ENCODE measurements at places on chromosomes 6 and 20.

- DNase-seq: no peak
Observed at GRCh38 chr6:12163149-12163548, 127.0 kb upstream of the EDN1 start.

DNA sequence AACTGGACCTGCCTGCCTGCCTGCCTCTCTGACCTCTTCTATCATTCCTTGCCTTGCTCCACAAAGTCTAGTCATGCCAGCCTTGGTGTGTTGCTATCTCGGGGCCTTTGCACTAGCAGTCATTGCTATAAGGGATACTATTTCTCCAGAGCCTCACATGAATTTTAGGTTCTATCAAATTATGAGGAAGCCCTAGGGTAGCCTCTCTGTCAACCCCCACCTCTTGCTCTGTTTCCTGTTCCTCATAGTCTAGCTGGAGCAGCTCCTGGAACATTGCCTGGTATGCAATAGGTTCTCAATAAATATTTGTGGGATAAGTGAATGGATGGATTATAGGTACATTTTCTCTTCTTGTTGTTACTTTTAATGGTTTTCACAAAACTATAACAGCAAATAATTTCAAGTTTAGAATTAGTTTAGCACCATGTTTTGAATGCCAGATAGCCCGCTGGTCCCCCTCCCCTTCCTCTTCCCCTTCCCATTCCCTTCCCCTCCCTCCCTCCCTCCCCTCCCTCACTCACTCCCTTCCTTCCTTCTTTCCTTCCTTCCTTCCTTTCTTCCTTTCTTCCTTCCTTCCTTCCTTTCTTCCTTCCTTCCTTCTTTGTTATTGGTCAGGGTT, 46.9 kb upstream of the DTNBP1 start:
- no peak for DNase-seq

- DNase-seq: no peak
Observed at GRCh38 chr6:28597924-28598722, 72.4 kb downstream of the GPX5 start.

GRCh38 chr6:13986700-13987399, 62.1 kb downstream of the RNF182 start:
- no peak for DNase-seq

DNA sequence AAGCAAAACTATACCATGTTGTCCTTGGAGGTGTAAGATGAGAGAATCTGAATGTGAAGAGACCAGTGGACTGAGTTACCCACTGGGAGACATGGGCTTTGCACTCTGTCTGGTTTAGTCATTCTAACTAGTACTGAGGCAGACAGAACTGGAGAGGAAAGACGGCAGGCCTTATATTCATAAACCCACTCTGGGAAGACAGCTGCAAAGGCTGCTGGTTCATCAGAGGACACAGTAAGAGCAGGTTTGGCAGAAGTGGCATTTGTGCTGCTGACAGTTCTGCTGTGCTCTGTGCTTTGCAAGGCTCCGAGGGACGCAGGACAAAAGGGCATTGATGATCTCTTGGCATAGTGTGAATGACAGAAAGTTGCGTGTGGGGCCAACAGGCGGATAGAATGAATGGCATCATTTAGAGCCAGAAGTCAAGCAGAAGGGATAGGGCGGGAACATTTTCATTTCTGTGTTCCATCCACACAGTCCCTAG, 142.3 kb upstream of the TENT5A start:
- DNase-seq: no peak

DNA sequence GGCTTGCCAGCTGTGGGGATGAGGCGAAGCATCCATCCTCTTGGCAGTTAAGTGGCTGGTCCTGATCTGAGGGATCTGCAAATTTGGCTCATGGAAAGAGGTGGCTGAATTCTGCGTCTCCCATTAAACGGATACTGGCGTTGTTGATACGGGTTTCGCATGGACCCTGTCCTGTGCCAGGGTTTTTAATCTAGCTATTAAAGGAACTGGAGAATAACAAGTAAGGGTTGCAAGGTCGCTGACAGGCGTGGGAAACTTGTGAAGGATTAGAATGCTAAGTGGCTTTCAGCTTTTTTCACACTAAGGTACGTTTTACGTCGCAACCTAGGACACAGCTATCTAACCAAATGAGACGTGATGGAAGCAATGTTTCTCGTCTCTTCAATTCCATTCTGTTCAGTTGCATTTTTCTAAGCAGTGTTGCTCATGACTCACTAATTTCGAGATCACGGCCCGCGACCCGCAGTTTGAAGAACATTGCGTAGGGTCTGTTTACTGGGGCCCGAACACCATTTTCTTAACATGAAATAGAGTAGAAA, 852 bp downstream of the GMNN start:
- DNase-seq: no peak
